ENCODE measurements at places on chromosomes 11 and 22.

DNA sequence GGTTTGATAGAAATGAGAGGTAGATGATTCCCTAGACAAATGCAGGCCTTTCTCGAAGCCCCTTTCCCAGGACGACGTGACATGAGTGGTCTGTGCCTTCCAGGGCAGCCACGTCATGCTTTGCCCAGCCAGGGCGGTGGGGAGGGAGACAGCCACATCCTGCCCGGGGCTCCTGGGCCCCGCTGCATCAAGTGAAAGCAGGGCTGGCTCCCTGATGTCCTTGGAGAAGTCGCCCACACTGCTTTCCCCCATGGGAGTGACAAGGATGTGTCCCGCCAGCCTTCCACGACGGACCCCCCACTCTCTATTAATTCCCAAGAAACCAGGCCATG, 13.2 kb downstream of the PPARA start:
- no peak for DNase-seq

- DNase-seq = no peak
These were observed 114.9 kb downstream of the ETS1 start for GRCh38 chr11:128472128-128473089.

DNA sequence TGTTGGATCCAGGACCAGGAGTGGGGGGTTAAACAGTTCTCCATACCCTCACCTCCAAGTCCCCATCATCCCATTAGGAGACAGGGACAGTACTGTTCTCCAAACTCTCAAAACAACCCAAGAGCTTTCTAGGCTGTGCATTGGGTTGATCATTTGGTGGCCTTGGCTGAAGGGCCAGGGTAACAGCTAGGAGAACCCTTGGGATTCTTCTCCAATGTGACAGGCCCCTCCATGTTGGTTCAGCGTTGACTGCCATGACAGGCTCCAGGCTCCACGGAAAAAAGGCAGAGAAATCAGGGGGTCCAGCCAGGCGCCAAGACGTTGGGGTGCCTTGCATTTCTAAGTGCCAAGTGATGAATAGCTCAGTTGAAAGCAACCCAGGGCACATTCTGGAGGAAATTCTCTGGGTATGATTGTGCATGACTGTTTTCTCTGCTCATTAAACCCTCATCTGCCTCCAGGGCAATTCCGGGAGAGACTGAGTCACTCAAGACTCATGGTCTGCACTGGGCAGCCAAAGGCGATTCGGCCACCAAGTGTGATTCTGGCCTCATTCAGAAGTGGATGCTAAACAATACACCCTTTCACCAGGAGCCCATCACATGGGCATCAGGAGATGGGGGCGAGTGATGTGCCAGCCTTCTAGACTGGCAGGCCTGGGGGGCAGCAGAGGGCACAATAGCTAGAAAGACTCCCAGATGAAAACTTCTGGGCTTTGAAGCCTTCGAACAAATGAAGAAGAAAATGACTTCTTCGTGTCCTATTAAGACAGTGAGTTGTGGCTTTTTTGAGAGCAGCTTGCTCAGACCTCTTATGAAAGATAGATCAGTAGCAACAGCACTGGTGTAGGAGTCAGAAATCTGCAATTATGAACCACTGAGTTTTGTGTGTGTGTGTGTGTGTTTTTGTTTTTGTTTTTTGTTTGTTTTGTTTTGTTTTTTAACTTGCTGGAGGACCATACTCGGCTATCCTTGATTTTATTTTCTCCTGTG, 27.7 kb downstream of the CD44 start:
- no peak for DNase-seq

DNA sequence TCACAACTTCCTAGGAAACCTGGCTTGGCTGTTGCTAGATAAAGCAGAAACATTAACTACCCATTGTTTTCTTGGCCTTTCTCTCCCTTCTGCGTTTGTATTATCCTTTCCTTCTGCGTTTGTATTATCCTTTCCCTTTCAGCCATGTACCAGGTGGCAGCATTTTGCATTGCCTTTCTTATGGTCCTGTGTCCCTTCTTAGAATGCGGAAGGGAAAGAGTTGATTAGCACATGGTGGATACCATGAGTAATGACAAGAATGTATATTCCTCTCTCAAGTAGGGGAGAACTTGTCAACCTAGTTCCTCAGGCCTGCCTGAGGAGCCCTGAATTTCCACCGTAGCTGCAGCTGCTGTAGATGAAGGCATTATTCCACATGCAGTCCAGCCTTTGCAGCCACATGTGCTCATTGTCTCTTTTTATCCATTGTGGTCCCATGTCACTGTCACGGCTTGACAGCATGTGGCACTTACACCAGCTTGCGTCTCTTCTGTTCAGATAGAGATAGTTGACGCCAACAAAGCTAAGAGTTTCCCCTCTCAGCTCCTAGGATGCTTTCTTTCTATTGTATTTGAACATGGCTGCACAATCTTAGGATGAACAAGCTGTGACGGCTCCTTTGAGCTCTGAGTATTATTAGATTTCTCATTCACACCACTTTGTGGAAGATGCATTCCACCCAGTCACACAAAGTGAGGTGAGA, 44.8 kb downstream of the SLN start:
- no peak for DNase-seq

DNA sequence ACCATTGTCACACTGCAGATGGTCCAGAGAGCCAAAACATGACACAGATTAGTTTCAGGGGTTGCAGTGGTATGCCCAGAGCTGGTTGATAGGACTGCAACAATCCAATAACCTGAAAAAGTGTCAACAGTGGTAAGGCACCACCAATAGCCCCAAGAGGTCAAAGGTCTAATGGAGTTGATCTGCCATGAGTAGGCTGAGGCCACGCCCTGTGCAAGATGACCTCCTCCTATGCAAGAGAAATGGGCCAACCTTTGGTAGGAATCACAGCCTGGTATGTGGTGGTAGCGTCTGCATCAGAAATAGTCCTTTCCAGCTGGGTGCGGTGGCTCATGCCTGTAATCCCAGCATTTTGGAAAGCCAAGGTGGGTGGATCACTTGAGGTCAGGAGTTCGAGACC, 19.6 kb downstream of the GUCD1 start:
- DNase-seq = no peak

GRCh38 chr22:30375312-30375849, 11.8 kb downstream of the RNF215 start:
- DNase-seq = no peak

GRCh38 chr11:6799402-6799801, at the start of gene OR6A2:
Gene OR6A2, minus strand, starts transcription at chr11:6799689. Its CDS starts 3,981 bp downstream, at chr11:6795708.
- DNase-seq = no peak

DNA sequence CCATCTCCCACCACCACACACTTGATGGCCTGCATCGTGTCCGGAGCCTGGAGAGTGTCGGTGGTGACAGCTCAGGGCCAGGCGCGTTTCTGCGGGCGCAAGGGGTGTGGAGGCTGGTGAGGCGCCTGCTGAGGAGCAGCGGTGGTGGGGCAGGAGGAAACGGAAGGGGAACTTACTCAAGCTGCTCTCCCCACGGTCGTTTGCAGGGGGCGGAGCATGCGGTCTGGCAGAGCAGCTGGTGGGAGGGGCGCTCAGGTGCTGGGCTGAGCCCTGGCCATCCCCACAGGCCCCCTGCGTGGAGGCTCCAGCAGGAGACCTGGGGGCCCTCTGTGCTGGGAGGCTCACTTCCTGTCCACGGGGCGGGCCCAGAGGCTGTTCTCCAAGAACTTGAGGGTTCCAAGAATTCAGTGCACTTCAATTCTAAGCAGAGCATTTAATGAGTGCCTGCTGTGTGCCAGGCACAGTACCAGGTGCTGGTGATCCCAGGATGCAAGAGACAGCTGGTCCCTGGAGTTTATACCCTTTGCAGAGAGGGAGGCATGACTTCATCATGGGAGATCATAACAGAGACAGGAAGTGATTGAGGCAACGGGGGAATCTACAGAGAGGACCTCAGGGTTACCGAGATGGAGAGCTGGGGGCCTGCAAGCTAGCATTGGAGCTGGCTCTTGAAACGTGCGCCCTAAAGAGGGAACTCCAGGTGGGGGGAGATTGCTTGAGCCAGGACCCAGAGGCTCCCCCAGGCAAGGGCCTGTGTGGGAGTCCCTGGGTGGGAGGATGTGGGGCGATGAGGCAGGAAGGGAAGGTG, at the start of gene RAC2:
Gene RAC2 (minus strand): TSS at position 156 of the 808 bp plus-strand sequence. CDS start 121 bp downstream, at position 35.
- DNase-seq = peak; percentile 77

- DNase-seq = no peak
These were observed 44.6 kb downstream of the ANKRD42 start for GRCh38 chr11:83238111-83238510.

- no peak for DNase-seq
These were observed 70.1 kb downstream of the MICAL2 start for GRCh38 chr11:12180257-12181205.

DNA sequence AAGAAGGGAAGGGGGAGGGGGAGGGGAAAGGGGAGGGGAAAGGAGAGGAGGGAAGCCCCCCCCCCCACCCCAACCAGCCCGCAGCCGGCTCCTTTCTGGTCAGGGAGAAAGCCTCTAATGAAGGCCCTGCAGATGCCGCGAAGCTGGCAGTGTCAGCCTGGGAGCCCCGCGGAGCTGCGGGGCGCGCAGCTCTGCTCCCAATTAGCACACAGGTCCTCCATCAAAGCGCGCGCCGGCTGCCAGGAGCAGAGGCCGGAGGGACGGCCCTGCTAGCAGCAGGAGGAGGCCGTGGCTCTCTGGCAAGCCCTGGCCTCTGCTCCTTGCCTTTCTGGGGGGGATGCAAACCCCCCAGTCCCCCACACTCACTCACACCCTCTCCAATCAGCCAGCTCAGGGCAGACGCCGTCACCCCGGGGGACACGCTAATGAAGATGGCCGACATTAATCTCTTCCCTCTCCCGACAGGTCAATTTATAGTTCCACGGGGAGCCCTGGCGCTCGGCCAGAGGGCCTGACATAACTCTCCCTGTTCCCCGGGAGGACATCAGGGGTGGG, 70.5 kb upstream of the TCF20 start:
- DNase-seq = no peak

DNA sequence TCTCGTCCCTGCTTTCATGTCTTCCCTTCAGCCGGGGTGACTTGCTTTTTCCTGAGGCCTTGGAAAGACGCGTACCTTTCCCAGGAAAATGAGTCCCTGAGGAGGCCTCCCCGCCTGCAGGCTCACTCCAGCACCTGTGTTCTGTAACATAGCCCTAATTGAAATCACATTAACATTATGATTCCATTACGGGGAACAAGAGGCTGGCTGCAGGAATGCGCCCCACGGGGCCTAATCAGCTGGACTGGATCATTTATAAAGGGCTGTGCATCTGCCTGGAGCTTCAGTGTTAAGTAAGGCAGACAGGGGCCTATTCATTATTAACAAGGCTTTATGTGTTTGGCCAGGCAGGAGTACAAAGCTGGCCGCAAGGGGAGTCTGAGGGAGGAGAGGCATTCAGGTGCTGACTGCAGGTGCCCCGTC, 41.9 kb upstream of the TSPAN18 start:
- no peak for DNase-seq

GRCh38 chr22:35430897-35431322, 31.0 kb downstream of the MCM5 start:
- DNase-seq = peak; percentile 55

GRCh38 chr11:67270256-67271204, 4.3 kb downstream of the GRK2 start:
- no peak for DNase-seq

GRCh38 chr22:43969989-43970755, 14.9 kb downstream of the SAMM50 start:
- DNase-seq = no peak

GRCh38 chr11:41955066-41955465, 495.6 kb upstream of the LRRC4C start:
- DNase-seq = no peak

DNA sequence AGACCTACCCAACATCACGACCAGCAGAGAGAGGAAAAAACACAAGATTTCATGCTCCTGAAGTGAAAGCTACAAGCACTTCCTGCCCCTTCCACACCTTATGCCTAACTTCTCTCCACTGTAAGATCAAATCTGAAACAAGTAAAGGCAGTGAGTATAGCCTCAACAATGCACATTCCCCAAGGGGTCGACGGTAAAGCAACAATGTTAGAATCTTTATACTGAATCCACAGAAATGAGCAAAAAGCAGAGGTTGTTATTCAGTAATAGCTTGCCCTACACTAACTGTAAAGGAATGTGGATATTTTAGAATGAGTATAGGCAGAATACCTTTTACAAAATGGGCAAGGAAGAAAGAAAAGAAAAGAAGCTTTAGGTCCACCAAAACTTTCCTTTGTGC, 15.6 kb downstream of the ARFGAP3 start:
- no peak for DNase-seq

DNA sequence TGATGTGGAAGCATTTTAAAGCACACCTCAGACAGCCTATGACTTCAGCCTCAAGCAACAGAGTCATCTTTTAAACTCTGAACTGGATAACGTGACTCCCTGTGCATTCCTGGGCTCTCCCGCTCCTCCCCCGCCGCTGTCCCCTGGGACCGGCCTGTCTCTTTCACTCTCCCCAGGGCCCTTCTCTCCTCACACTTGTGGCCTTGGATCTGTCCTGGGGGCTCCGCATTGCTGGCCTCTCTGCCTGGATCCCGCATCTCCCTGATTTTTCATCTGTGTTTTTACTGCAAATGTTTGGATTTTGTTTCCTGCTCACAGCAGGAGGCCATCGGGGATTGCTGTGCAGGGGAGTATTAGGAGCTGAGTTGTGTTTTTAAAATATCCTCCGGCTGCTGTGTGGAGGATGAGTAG, 15.4 kb downstream of the C11orf24 start:
- no peak for DNase-seq

GRCh38 chr11:17859552-17859951, 125.0 kb downstream of the KCNC1 start:
- no peak for DNase-seq

GRCh38 chr11:126257764-126258163, 10.9 kb downstream of the SRPRA start:
- DNase-seq = no peak

GRCh38 chr11:61945191-61945590, 5.0 kb upstream of the BEST1 start:
- no peak for DNase-seq

DNA sequence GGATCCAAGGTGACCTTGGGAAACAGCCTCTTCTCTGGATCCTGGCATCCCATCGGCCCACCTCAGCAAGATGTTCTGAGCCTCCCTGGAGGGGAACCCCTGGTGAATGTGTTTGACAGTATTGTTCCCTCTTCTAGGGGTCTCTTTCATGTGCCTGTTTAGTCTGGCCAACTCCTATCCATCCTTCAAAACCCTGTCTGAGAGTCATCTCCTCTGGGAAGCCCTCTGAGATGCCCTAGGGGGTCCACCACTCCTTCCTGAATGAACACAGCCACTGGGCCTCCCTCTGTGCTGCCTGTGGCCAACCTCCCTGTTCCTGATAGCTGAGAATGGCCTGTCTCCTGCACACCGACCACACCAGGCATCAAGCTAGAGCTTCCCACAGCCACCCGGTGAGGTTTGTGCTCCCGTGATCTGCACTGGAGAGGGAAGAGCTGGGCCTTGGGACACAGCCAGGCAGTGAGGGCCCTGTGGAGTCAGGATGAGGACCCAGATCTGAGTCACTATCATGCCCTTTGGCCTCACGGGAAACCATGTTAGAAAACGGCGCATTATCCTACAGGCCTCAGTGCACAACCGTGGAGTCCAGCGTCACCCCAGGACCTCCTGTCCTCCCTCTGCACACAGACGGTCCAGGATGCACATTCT, 8.8 kb downstream of the WNT7B start:
- no peak for DNase-seq

- DNase-seq = no peak
These were observed 48.6 kb downstream of the MTNR1B start for GRCh38 chr11:93017821-93018690.
